MCF 10A (cell line): ENCODE measurements at places on chromosomes 12 and 14.
A peak's percentile ranks its signal among the peaks of the same experiment; 100 is the strongest.

DNA sequence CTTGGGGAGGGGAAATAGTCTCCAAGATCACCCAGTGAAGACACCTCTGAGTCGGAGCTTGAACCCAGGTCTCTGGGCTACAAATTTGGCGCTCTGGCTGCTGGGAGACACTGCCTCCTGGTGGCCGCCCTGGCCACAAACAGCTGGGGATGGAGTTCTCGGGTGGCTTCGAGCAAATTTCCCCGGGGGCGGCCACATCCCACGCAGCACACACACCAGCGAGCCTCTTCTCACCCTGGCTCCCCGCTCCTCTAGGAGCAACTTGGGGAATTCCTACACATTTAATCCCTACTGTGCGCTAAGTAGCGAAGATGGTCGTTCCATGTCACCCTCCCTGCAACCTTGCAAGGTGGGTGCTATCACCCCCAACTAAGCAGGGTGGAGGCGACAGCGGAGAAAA is 66.2 kb upstream of the BEGAIN start:
- no peak for DNase-seq

GRCh38 chr12:116955382-116956021 is 44.8 kb downstream of the FBXW8 start:
- peak; percentile 71 for DNase-seq

GRCh38 chr12:42652048-42652447 is 62.5 kb upstream of the PRICKLE1 start:
- DNase-seq = peak; percentile 42

- no peak for DNase-seq
Observed at GRCh38 chr12:116603546-116604177, 44.5 kb downstream of the MAP1LC3B2 start.

DNA sequence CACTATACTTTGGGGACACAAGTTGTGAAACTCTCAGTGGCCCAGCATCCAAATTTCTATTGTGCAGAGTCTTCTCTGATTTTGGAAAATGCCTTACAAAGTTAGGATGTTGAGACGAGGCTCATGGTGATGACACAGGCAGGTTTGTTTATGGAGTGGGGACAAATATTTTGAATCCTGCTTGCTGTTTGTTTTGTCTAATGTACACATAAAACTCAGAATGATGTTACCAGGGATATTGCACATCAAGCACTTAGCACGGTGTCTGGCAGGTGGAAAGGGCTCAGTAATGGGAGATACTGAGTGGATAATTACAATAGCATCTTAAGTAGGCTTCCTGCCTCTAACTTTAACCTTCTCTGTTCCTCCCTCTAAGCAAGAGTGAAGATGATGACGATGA is 628.9 kb upstream of the TBX3 start:
- no peak for DNase-seq

DNA sequence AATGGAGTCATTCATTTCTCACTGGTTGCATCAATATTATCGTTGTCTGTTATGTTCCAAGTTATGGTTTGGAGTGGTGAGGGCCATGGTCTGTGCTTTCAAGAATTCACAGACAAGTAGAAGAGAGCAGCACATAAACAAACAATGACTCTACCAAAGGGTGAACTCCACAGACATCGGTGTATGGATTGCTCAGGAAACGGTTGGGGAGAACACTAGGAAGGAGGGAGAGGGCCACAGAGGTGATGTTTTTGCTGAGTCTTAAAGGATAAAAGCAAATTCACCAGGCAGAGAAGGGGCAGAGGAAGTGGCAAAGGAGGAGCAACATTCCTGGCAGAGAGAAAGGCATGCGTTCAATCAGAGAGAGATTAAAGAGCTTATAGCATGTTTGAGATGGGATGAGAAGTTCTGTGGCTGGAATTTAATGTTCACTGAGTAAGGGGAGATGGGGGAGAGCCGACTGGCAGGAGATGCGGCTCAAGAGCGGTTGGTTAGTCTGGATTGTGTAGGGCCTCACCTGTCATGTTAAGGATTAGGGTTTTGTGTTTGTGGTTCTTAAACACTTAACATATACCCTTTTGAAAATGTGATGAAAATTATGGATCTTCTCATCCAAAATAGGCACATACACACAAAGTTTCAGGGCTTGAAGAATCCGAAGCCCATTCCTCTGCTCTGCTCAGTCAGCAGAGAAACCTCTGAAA is 42.3 kb upstream of the FRMD6 start:
- no peak for DNase-seq

- DNase-seq = no peak
Observed at GRCh38 chr12:89418228-89418910, 66.1 kb upstream of the DUSP6 start.

DNA sequence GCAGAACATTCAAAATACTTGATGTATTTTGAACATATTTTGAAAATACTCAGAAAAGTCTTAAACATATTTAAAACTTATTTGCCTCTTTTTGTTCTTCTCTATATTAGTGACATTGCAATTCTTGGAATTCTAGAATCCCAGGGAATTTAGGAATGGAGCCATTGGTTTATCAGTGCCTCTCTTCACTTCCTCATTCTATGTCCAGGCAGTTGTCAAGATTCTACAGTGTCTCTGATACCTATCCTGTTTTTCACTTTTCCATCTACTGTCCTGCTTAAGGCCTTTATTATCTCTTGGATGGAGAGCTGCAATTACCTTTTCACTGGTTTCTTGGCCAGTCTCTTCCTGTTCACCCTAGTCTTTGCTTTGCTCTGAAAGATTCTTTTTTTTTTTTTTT is 144.6 kb downstream of the TTLL5 start:
- DNase-seq = no peak

DNA sequence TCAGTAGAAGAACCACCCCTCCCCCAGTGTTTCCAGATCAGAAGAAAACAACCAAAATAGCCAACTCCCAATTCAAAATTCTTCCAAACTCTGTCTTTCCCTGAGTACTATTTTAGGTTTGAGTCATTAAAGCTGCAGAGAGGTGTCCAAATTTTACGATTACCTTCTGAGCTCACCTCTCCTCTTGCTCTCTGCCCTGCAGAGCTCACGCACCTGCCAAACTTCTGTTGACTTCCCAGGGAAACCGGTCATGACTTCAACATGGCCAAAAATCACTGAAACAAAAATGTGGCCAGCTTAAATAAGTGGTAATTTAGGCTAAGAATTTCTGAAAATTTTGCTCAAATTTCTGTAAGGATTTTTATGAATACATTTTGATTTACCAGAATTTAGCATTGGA is 70.9 kb upstream of the OTX2 start:
- DNase-seq = no peak
